Fibroblast of skin of abdomen (primary cell): ENCODE measurements at places on chromosomes 5 and 9.

DNA sequence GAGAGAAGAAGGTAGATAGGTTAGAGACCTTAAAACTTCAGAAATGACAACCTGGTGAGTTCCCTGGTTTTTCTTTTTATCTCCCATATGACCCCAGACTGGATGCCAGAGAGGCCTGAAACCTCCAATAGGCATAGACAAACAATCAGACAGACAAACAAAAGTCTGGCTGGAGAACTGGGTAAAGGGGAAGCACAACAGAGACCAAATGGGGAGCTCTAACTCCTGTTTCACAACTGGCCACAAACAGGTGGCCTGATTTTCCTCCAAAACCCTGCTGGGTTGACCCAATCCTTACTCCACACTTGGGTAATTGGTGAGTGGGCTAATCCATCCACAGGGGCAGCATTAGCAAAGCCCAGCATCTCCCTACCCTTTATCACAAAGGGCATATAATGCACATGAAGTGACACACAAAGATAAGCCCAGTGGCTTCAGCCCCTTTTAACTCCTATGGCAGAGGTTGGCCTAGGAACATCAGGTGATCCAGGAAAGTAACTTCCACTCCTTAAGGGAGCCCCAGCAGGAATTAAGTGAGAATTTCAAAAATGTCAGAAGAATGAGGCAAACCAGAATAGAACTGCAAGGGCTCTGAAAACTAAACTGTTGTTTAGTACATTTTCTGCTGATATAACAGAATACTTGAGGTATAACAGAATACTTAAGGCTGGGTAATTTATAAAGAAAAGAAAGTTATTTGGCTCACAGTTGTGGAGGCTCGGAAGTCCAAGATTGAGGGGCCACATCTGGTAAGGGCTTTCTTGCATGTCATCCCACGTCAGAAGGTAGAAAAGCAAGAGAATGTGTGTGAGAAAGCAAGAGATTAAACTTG lies 60.9 kb upstream of the ROR2 start:
- peak; percentile 21 for DNase-seq

- DNase-seq = no peak
Measured at GRCh38 chr5:153881687-153882086, 157.0 kb downstream of the FAM114A2 start.

DNA sequence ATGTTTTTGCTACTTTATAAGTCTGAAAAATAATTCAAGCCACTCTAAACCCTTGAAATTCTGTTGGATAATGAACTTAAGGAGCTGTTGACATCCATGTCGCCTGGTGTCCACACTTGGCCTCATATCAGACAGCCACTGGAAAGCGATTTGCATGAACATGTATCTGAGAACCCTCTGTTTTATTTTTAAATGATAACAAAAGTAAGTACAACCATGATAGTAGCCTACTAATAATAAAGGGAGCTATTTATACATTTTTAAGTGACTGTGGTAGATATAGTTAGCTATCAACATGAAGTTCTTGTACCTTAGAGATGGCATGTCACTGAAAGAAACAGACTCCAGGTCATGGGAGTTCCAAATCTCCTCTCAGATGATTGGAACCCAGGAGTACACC lies 53.3 kb downstream of the PLCXD3 start:
- no peak for DNase-seq

GRCh38 chr5:154303133-154303532 lies 112.6 kb downstream of the GALNT10 start:
- DNase-seq = no peak

- DNase-seq = peak; percentile 73
Measured at GRCh38 chr5:150589862-150590601, 50.4 kb upstream of the SYNPO start.

DNA sequence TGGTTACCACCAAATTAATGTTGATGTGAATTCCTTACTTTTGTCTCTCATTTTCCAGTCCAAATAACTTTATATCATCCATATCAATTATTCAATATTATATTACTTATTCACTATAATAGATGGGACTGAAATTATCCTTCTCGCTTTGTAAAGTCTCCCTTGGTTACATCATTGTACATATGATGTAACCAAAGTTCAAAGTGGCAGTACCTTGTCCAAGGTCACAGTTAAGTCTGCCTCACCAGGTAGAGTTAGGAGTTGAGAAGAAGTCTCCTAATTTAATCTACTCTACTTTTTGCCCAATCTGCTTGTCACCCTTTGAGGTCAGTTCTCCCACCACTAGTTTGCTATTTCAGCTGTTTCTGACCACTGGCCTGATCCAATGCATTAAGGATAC lies 83.7 kb upstream of the CLINT1 start:
- DNase-seq = no peak
